ENCODE measurements at places on chromosomes 7 and 10.

DNA sequence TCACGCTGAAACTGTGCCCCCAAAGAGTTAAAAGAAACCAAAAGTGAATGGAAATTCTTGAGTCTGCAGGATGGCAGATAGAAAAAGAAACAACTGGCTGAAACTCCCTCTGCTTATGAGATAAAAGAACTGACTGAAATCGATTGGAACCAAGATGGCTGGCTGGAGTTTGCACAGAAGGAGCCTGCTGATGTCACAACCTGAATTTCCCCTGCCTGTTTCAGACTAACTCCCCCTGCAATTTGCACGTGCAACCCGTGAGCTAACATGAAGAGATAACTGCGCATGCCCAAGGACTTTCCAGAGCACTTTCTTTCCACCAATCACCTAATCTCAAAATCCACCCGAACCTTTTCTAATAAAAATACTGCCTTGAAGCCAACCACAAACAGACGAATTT is 435.5 kb downstream of the CALN1 start:
- DNase-seq, result no peak

DNA sequence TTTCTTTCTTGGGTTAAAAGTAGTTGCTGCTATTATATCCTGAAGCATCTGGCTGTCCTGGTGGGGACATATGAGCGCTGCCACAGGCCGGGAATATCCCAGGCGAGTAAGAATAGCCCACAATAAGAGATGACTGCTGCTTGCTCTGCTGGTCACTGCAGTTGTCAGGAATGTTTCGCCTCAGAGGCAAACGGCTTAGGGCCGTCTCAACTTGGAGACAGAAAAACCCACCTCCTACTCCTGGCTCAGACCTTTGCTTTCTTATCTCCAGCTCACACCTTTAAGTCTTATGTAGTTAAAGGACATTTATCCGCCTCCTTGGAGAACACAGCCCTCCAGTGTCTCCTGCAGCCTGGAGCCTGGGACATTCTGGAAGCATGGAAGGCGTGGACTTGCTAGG is at the start of gene GJD4:
Gene GJD4, plus strand, starts transcription at position 151 of the 400 bp plus-strand sequence. Its CDS starts 227 bp downstream, at position 378.
- DNase-seq, result no peak

DNA sequence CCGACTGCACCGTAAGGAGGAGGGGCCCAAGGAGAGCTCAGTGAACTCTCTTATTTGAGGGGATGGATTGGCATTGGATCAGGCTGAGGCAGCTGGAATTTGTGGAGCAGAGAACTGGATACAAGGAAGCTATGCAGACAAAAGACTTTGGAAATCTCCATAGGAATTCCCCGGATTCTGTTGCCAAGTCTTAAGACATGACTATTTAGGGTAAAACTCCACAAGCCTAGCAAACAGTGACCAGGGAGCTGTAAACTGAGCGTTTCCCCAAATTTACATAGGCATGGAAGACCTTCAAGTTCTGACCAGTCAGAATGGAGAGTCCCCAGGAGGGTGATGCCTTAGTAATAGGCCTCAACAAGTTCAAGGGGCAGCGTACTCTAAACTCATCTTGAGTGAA is 82.5 kb upstream of the PCBD1 start:
- DNase-seq, result no peak

GRCh38 chr7:157395206-157395605 is 58.4 kb downstream of the DNAJB6 start:
- no peak for DNase-seq

DNA sequence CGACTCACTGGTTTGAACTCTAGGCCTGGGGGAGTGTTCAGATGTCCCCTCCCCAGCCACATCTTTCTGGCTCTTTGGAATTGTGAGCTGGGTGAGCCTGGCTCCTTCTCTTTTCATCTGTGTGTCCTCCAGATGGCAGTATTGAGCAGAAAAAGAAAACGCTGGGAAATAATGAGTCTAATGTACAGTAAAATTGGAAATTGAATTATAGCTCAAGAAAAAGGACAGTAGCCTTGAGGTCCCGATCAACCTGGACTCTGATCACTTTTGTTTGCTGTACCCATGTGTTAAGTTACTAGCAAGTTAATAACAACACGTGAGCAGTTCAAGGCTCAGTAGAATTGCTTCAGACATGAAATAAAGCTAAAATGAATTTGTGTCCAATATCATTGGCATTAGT is 77.9 kb downstream of the SNX10 start:
- peak; percentile 45 for DNase-seq

- no peak for DNase-seq
These were observed 561 bp downstream of the FGFR2 start for GRCh38 chr10:121597504-121598262.

GRCh38 chr10:93589648-93590562 is 11.1 kb downstream of the RBP4 start:
- no peak for DNase-seq

- no peak for DNase-seq
These were observed 989.3 kb downstream of the LRMDA start for GRCh38 chr10:76420725-76421124.

DNA sequence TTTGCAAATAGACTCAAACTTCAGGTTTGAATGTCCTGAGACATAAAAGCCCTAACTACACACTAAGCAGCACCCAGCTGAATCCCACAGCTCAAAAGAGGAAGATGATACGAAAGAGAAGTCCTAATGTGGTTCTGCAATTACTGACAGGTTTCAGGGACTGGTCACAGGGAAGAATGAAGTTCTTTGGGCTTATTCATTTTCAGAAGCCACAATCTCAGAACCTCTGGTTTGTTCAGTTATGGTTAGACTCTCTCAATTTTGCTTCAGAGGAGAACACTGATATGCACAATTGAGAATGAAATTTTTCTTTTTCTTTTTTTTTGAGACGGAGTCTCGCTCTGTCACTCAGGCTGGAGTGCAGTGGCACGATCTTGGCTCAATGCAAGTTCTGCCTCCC is 94.6 kb upstream of the FAM180A start:
- DNase-seq, result no peak

DNA sequence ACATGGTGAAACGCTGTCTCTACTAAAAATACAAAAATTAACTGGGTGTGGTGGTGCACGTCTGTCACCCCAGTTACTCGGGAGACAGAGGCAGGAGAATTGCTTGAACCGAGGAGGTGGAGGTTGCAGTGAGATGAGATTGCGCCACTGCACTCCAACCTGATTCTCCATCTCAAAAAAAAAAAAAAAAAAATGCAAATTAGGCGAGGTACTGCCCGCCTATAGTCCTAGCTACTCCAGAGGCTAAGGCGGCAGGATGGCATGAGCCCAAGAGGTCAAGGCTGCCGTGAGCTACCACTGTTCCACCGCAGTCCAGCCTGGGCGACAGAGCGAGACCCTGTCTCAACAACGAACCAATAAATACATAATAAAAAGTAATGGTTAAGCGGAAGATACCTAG is 1.1 kb upstream of the EIF4H start:
- DNase-seq, result no peak

GRCh38 chr10:71952745-71953144 is 11.4 kb upstream of the CHST3 start:
- DNase-seq, result no peak

- no peak for DNase-seq
These were observed 115.6 kb upstream of the RNF32 start for GRCh38 chr7:156524818-156525597.

- no peak for DNase-seq
These were observed 62.9 kb downstream of the CELF2 start for GRCh38 chr10:11080564-11080984.

- no peak for DNase-seq
These were observed 73.9 kb downstream of the KIAA1549 start for GRCh38 chr7:138907201-138907847.

DNA sequence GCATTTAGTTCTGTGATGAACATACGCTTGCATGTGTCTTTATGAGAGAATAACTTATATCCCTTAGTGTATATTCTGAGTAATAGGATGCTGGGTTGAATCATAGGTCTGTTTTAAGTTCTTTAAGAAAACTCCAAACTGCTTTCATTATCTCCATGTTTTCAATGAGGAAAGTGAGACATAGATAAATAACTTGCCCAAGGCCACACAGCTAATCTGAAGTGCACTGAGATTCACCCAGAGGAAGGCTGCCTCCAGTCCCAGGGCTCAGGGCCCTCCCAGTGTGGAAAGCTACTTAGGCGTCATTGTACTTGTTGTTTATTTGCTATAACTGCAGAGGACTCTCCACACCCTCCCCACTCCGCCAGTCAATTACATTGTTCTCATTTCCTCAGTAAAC is 126.7 kb downstream of the INHBA start:
- no peak for DNase-seq

DNA sequence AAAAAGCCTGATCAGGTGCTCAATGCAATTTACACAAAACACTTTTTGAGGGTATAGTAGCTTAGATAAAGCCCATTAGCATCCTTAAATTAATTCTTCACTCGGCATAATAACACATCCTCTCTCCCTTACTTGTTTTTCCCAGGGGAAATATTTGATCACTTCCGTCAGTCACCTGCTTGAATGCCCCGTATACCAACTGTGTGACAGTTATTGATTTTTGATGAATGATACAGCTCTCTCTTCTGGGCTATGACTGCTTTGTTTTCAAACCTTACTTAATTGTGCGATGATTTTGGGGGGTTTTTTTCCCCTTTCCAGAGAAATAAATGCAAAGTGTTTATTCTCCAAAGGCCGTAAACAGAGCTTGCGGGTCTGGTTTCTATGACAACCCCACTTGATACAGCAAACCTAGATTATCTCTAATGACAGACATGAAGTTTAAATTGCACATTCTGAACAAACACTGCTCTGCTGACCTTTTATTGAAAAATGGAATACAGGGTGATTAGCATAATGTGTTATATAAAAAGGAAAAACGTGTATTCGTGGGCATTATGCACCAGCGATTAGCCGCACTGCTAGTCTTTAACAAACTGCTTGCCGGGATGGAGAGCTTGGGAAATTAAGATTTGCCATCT is 78.4 kb upstream of the NANOS1 start:
- no peak for DNase-seq

- DNase-seq, result no peak
These were observed 194.0 kb downstream of the CFTR start for GRCh38 chr7:117673839-117674238.

- DNase-seq, result no peak
These were observed 28.2 kb downstream of the PTPRE start for GRCh38 chr10:127935071-127935561.

- DNase-seq, result peak; percentile 70
These were observed 390.1 kb downstream of the GATA3 start for GRCh38 chr10:8444630-8445029.

- DNase-seq, result peak; percentile 62
These were observed 14.7 kb downstream of the CDNF start for GRCh38 chr10:14822879-14823755.

DNA sequence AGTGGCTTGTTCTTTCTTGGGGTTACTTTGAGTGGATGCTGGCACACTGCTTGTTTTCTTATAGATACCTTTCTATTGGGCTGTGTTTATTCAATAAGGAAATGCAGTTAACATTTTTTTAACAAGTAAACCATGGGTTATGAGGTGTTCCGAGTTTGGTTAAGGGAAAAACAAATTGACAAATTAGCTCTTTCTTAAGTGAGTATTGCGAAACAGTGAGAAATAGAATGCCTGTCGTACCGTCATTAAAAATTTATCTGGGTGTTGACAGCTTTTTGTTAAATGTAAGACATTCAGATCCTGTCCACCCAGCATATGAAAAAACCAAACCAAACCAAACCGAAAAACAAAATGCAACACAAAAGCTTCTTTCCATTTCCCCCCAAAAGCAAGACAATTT is 6.2 kb downstream of the CUX1 start:
- DNase-seq, result no peak

DNA sequence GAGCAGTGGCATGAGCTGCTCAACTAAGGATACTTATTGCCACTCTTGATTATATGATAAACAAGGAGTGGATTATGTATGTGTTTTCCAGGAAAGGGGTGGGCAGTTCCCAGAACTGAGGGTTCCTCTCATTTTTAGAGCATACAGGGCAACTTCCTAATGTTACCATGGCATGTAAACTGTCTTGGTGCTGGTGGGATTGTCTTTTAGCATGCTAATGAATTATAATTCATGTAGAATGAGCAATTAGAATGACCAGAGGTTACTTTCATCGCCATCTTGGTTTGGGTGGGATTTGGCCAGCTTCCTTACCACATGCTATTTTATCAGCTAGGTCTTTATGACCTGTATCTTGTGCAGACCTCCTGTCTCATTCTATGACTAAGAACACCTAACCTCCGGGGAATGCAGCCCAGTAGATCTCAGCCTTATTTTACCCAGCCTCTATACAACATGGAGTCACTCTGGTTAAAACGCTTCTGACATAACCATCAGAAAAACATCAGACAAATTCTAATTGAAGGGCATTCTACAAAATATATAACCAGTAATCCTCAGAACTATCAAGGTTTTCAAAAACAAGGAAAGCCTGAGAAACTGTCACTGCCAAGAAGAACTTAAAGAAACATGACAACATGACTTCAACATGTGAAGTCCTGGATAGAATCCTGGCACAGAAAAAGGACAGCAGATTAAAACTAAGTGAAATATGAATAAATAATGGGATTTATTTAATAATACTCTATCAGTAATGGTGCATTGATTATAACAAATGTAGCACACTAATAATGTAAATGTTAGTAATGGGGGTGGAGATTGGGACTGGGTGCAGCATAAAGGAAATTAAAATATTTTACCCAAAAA is 365.0 kb downstream of the SEMA3D start:
- DNase-seq, result no peak

DNA sequence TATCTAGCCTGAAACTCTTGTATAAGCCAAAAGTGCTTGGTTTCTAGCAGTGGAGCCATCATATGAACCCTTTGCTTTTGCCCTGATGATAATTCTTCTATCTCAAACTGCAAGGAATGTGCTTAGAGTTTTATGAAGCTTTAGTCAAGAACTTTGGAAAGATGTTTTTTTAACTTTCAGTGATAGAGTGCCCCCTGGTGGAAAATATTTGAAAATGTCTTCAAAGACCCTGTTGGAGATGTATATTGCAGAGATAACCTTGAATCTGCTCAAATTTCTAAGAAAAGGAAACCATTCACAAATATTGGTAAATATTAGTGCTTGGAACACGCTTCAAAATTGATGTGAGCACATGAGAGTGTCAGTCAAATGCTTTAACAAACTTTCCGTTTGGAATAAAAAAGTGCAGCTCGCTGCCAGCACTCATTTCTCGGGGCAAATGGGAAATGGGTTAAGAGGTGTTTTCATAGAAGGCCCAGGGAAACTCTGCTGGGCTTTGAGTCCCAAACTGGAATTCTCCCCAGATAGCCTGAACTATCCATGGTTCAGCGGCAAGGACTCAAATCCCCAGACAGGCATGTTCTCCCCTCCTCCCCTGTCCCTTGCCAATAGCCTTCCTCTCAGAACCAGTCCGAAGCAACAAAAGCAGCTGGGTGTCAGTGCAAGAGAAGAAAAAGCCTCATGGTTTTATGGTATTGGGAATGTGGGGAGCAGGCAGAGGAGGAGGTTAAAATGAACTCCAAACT is 129.3 kb downstream of the MYOF start:
- no peak for DNase-seq

All from CD4-positive, alpha-beta T cell treated with Interleukin-6 for 4 hours (primary cell).